ENCODE measurements at places on chromosomes 16 and 17.

DNA sequence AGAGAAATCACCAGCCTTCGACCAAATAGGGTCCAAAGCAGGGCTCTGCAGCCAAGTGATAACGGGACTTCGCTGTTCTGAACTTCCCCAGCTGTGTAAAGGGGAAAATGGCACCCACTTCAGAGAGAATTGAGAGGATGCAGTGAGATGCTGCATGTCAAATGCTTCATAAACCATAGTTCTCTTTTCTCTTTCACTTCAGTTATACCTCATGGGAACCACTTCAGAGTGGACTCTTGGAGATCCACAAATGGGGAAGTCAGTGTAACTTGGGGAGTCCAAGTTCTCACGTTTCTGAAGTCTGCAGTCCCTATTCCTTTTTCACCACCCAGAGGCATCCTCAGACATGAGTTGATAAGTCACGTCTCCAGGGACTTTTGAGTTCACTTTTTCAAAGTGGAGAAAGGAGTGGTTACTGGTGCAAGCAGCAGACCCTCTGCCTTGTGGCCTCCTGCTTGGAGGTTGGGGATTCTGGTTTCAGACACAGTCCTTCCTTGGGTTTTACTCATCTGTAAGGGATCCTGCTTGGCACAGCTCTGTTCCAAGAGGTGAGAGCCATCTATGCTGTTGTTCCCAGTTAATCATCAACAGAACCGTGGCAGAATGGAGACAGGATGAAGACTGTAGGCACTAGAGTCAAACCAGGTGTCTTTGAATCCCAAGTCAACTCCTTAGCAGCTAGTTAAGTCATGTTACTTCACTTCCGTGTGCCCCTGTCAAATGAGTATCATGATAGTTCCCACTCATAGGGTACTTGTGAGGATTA lies 123.4 kb upstream of the NOL11 start:
- DNase-seq: no peak

GRCh38 chr17:8162233-8162996 lies at the start of gene VAMP2:
Gene VAMP2 (minus strand): TSS chr17:8162948. CDS start chr17:8162879, 69 bp downstream.
- DNase-seq: peak; percentile 56

- DNase-seq: peak; percentile 28
These were observed 29.5 kb downstream of the KNOP1 start for GRCh38 chr16:19688396-19689024.

- DNase-seq: no peak
These were observed 14.2 kb upstream of the ZFHX3 start for GRCh38 chr16:73062001-73062616.

DNA sequence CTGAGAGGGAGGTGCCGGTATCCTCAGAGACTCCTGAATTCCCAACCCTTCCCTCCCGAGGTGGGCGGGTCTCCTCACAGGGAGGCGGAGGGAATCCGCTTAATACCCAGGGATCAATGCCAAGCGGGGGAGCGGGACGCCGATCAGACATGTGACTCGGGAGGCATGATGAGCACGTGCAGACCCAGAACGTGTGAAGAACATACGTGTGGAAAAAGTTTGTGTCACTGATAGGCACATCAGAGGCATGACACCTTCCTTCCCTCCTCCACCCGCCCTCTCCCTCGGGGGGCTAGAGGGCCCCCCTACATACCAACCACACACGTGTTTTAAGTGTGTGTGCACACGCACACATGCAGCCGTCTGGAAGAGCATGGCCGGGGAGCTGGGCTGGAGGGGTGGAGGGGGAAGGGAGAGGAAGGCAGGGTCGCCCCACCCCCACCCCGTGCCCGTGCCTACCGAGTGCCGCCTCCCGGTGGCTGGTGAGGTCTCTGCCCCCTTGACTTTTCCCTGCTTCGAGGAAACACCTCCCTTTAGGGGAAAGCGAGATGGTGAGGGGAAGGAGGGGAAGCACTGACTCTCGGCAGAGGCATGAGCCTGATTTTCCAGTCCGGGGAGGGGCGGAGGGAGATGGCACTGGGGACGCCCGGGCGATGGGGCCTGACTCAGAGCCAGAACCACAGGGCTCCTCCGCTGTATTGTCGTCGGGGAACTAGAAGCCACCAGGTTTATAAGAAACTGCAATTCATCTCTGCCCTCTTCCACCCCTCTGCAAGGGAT lies 12.1 kb upstream of the TBX21 start:
- no peak for DNase-seq

GRCh38 chr17:19260958-19261357 lies 23.8 kb downstream of the EPN2 start:
- peak; percentile 26 for DNase-seq

DNA sequence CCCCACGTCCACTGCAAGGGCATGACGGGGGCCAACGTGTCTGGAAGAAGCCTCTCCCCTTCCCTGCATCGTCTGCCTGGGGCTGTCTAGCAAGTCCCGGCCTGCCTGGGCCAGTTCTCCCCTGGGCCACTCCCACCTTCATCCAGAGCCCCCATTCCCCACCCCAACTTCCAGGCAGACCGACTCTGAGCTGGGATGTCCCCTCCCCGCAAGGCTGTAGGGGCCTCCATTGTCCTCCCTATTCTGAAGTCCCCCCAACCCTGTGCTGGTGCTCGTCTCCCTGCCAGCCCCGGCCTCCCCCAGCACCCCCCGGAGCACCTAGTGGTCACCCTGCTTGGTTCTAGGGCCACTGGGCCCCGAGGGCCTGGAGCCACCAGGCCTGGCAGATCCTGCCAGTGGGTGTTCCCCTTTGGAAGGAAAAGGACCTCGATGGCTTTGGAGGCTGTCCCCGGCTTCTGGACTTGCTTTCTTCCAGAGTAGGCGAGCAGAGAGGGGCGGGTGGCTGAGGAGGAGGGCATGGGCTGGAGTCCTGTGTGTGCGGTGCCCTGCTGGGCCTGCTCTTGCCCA lies 4.8 kb downstream of the GLIS2 start:
- no peak for DNase-seq

- no peak for DNase-seq
These were observed 16.9 kb upstream of the SP2 start for GRCh38 chr17:47879028-47879585.

DNA sequence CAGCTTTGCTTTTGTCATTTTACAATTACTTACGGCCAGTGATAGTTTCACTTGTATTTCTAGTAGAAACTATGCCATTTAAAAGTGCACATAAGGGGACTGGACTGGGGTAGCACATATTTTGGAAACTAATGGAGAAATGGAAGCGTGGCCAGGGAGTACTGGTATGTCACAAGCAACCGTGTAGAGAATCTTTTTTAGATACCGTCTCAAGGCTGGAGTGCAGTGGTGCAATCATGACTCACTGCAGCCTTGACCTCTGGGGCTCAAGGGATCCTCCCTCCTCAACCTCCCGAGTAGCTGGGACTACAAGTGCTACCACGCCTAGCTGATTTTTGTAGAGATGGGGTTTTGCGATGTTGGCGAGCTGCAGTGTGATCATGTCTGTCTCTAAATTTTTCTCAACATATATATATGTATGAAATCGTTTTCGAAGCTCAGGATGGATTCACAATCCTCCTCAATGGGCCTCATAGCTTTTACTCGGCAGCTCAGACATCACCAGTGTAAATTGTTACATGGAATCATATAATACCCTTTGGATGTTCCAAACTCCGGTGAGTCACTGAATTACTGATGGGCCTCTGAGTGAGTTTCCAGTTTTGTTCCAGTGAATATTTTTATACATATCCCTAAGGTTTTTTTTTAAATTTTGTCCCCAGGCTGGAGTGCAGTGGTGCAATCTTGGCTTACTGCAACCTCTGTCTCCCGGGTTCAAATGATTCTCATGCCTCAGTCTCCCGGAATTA lies 51.7 kb downstream of the ZNF778 start:
- DNase-seq: no peak

DNA sequence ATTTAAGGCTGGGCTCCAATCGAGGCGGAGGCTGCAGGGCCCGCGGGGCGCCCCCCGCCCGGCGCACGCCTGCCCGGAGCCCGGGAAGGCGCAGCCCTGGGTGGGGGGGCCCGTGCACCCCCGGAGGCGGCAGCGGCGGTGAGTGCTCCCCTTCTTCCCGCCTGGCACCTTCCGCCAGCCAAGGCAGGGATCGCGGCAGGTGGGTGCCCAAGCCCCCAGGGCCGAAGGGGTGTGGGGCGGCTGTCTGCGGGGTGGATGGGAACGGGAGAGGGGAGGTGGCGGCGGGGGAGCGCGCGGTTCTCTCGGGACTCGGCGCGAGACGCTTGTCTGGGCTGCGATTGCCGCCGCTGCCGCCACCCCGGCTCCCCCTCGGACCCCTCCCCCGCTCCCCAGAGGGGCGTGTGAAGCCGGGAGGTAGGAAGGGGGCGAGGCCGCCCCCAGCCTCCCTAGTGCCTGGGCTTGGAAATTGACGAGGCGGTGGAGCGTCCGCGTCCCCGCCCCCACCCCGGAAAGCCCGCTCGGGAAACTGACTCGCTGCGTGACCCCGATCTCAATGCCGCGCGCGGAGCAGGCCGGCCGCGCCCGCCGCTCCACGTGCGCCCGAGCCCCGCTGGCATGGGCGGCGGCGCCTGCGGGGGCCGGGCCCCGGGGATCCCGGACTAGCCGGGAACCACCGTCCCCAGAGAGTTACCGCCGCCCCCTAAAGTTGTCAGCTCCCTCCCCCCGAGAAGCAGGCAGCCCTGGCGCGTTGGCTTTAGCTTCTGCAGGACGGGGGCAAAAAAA lies 231.5 kb downstream of the MRTFB start:
- DNase-seq: no peak
